Fibroblast of skin of scalp (primary cell): ENCODE measurements at places on chromosomes 7 and 10.

DNA sequence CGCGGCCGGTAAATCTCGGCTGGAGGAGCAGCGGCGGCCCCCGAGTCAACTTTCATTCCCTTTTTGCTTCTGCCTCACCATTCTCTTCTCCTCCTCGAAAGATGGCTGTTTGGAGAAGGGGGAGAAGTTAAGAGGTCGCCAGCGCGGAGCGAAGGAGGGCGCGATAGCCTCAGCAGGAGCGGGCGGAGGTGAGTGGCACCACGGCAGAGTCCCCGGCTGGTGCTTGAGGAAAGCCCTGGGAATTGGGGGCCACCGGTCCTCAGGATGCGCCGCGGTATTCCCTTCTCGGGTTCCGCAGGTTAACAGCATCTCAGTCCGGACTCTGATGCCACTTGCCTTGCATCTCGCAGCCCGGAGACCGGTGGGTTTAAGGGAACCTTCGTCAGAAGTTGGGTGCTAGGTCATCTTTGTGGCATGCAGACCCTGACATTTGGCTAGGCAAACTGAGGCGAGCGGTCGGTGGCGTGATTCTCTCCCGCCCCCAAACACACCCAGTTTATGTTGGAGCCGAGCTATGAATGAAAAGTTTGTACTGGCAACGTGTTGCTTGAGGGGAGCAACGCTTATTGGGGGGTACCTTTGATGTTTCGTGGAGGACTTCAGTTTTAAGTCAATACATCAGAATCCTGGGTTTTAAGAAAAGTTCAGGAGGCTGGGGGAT is 59.5 kb upstream of the PRPS1L1 start:
- DNase-seq = no peak

DNA sequence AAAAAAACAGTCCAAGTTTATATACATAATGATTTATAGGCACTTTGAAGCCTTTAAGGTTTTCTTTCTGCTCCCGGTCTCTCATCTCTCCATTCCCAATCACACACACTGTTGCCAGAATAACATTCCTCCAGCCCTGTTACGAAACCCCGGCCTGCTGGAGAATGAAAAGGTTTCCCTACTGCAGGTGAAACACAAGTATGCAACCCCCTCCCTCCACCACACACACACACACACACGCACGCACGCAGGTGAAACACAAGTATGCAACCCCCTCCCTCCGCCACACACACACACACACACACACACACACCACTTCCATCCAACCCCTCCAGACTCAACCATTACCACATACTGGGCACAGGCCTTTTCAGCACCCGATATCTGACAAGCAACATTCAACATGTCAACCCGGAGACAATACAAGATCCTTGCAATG is 87.5 kb downstream of the PARD3 start:
- no peak for DNase-seq

DNA sequence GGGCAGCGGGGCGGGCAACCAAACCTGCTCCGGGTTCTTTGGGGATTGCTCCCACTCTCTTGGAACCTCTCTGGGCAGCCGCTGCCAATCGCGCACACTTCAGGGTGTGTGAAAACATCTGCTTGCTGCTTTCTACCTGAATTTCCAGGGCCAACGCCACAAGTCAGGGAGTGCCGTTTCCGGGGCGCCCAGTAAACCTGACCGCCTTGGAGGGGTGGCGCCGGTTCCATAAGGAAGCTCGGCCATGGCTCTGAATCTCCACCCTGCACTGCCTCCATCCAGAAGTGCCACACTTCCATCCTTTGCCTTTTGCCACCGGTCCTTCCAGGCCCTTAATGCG is 679 bp upstream of the AFAP1L2 start:
- DNase-seq = no peak

GRCh38 chr10:113528876-113529275 is 24.0 kb upstream of the HABP2 start:
- DNase-seq = no peak
